Ureter (tissue), 1 donor: ENCODE measurements at places on chromosomes 3 and 15. TPM values are rescaled to one million over a fixed set of nuclear protein-coding genes. Genes with fewer than 3 reads are reported as not detected.

DCLK3 gene
- total RNA-seq = not detected

ANKUB1 gene
- total RNA-seq = not detected

TMEM40 gene
- total RNA-seq = 63.3 TPM

SUSD5 gene
- 2.1 TPM for total RNA-seq

PLA2G4E gene
- total RNA-seq = 0.34 TPM

ENTPD3 gene
- 30.1 TPM for total RNA-seq
